ENCODE measurements at places on chromosomes 7 and 10.

- no peak for DNase-seq
Measured at GRCh38 chr10:46536171-46536570, 20.3 kb downstream of the GPRIN2 start.

GRCh38 chr7:106501605-106502580, 159.1 kb downstream of the CCDC71L start:
- DNase-seq: no peak

DNA sequence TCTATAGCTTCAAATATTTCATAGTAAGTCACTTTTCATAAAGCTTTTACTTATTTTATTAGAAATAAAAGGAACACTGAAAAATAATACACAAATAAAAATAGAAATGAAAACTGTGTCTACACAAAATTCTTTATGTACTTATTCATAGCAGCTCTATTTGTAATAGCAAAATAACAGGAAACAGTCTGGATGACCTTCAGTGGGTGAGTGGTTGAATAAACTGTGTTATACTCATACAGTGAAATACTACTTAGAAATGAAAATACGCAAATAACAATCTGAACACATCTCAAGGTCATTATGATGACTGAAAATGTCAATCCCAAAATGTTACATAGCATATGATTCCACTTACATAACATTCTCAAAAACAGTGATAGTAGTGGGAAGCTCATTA, 138.7 kb upstream of the PCLO start:
- DNase-seq: no peak

GRCh38 chr7:48101968-48102367, 12.9 kb downstream of the UPP1 start:
- peak; percentile 28 for DNase-seq

DNA sequence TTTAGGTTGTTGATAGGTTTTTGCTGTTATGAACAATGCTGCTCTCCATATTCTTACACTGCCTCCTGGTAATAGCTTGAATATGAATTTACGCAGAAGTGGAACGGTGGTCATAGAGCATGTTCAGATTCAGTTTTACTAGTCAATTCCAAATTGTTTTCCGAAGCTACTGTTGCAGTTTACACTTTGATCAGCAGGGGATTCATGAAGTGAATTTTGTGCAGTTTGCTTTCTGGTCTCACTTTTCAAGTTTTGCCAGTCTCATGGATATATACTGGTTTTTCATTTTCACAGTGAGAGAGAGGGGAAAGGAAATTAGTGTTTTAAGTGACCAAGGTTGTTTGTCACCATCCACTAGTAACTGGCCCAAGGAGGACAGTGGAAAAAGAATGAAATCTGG, 171.3 kb downstream of the PRKCQ start:
- no peak for DNase-seq

GRCh38 chr10:122157451-122157850, 113.6 kb upstream of the BTBD16 start:
- no peak for DNase-seq

GRCh38 chr10:91311601-91312381, 91.3 kb downstream of the PCGF5 start:
- no peak for DNase-seq

DNA sequence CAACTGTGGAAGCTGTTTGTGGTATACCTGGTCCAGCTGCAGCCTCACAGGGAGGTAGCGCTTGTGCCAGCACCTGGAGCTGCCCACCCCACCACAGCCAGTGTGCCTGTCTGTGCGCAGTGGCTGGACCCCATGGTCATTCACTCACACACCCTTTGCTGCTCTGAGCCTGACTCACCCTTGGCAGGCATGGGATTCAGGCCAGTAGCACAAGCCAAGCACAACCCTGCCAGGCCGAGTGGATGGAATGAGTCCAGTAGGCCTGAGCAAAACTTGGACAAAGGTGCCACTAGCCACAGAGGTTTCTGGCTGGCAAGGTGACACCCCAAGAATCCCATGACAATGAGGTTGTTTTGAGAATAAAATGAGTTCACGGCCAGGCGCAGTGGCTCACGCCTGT, 19.0 kb downstream of the RBM48 start:
- no peak for DNase-seq

- no peak for DNase-seq
Measured at GRCh38 chr7:81583090-81583489, 186.8 kb downstream of the HGF start.

DNA sequence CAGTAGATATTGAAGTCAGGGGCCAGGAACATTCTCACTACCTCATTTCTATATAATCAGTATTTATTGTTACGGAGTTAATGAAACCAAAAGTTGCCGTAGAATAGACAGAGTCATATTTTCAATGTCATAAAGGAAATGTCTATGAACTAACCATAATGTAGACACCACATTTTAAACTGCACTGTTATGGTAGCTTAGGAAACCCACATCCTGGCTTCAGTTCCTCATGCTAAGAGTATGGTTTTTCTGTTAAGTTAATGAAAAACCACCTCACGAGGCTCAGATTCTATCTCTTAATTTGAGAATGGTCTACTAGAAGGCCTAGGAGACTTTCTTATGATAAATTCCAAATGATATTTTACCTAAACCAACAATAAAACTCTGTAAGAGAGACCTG, 166.5 kb downstream of the TMEM26 start:
- no peak for DNase-seq

DNA sequence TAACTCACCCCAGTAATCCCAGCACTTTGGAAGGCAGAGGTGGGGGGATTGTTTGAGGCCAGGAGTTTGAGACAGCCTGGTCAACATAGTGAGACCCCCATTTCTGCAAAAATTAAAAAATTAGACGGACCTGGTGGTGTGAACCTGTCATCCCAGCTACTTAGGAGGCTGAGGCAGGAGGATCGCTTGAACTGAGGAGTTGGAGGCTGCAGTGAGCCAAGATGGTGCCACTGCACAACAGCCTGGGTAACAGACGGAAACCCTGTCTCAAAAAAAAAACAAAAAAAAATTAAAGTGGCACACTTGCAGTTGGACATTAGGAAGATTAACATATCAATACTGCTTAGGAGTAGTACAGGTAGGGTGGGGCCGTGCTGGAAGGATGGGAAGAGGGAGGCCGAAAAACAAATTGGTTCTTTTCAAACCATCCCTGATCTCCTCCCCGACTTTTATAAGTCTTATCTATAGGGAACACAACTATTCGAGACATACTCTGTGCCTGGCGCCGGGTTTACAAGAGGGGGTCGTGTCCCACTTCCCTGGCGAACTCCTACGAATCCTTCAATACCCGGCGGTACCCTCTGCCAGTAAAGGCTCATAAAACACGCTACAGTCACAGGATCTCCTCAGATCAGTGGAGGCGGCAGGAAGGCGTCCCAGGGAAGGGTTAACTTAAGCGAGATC, 628 bp downstream of the TAF6 start:
- DNase-seq: no peak

DNA sequence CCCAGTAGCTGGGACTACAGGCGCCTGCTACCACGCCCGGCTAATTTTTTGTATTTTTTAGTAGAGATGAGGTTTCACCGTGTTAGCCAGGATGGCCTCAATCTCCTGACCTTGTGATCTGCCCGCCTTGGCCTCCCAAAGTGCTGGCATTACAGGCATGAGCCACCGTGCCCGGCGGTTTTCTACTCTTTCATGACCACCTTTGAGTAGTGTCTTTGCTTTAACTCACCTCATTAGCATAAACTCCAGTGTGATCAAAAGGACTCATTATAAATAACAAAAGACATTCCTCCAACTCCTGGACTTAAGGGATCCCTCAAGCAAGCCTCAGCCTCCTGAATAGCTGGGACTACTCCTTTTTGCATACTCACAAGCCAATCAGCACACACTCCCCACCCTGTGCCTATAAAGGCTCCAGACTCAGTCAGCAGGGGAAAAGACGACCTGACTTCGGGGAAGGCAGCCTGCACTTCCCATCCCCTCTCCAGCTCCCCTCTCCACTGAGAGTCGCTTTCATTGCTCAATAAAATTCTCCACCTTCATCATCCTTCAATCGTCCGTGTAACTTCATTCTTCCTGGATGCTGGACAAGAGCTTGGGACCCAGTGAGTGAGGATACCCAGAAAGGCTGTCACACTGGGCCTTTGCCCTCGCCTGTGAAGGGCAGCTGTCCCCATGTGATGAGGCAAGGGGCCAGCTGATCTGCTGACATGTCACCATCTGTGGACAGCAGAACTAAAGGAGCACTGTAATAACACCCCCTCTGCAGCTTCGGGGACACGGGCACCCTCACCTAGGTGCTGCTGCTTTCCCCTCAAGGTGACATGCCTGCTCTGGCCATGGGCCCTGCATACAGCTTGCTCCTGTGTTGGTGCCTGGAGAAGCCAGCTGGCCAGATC, 35.0 kb upstream of the EIF4H start:
- DNase-seq: no peak

DNA sequence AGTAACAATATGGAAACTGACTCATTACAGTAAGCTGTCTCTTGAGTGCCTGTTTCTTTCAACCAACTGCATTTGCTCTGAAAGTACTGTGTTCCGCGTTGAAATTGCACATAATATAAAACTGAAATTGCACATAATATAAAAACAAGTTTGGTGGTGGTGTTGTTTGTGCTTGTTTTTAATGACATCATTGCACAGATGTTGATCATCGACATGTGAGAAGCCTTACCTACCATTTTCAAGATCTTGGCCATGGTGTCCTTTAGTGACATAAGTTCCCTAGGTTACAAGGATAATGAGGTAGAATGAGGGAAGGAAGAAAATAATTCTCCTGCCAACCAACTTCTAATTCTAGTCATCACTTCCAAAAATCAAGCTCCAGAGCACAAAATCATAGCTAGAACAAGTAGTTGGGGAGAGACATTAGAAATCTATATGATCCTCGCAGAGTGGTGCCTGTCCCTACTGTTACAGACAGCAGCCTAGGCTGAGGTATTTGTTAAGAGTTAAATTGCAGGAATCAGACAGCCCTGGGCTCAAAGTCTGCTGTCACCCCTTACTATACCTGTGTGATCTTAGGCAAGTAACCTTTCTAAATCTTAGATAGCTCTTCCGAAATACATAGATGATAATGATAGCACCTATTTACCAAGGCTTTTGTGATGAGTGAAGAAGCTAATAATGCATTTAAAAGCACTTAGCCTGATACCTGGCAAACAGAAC, 29.3 kb downstream of the DOCK4 start:
- DNase-seq: no peak

DNA sequence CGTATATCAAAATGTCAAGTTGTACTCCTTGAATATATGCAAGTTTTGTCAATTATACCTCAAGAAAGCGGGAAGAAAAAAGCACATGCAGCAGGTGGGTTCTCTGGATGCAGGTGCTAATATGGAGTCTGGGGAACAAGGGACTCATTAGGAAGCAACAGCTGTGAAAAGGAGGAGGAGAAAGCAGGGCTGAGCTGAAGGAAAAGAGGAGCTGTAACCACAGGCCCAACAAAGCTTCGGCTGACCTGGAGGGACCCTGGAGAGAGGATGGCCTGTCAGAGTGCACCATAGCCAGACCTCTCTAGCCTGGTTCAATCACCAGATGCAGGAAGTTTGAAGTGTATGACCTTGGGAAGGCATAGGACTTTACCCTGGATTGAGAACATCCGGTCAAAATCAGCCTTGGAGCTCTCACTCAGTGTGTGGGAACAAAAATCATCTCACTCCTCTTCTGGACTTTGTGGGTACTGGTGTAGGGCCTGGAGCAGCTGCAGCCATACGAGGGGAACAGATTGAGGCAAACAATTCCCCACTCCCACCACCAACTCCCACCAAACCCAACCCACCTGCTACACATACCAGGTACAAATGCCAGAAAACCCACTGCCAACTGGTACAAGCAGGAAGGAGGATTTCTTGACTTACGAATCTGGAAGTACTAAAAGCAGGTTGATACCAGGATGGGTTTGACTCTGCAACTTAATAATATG, 36.7 kb downstream of the NPTX2 start:
- DNase-seq: no peak

DNA sequence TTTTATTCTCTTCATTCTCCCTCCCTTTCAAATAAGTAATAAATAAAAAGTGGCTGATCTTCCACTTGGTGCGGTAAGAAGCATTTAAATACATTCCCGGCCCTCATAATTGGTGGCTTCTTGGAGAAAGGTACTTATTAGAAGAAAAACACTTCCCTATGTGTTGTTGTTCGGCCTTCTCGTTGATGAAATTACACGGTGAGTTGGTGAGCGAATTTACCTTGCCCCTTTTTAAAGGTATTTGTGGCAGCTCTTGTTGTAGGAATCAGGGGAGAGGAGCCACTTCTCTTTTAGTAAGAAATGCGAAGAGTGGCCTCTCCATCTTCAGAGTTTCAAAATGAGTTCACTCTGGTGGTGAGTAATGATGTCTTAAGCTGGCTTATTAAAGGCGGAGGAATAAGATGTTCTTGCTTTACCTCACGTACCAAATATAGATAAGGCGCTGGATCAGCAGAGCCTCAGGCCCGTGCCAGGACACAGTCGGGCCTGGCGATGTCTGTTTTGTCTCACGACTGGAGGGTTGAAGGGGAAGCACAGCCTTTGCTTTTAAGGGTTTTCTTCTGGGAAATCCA, 135.9 kb downstream of the CUX1 start:
- DNase-seq: no peak

- DNase-seq: no peak
Measured at GRCh38 chr10:100636848-100637553, 101.3 kb downstream of the HIF1AN start.

DNA sequence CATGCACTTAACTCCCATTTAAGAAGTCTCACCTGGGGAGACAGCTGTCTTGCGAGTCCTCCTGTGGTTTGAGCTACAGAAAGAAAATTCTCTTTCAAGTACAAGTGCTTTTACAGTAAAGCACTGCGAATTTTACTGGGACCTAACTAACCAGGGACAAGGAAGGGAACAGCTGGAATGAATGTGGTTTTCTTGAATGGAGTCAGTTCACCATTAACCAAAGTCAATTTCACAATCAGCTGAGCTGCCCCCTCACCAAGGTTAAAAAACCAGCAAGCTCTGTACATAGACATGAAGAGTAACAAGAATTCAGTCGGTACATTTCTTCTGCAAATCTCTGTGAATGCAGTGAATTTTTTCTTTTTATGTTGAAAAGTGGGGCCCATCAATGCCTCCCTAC, 56.3 kb downstream of the GFRA1 start:
- DNase-seq: no peak

DNA sequence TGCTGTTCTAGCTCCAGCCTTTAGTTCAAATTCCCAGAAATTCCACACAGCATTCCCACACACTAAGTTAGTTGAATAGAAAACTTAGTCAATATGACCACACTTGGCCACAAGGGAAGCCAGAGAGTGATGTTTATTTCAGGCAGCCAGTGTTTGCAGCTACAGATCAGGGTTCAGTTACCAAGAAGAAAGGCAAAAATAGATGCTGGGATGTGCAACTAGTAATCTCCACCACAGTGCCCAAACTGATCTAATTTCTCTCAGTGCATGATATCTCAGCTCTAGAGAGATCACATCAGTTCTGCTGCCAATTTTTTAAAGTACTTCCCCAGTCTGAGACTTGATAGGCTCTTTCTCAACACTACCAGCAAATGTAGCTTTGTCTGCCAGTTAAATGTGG, 17.6 kb downstream of the SLF2 start:
- no peak for DNase-seq

DNA sequence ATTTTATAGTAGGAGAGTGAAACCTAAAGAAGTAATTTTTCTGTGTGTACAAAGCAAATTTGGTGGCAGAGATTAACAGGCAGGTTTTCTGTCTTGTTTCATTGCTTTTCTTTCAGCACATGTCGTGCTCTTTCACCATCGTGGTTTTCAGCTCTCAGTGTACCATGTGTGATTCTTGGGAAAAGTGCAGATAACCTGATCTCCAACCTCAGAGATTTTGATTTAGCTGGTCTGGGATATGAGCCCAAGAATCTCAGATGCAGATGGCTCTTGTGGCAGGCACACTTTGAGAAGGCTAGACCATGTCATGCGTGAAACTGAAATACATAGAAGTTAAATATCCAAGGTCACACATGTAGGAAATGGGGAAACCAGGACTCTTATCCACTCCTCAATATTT, 317.4 kb downstream of the EXOC4 start:
- DNase-seq: no peak
